T-helper 9 cell (primary cell): ENCODE measurements at places on chromosomes 16 and 17.
A peak's percentile ranks its signal among the peaks of the same experiment; 100 is the strongest.

DNA sequence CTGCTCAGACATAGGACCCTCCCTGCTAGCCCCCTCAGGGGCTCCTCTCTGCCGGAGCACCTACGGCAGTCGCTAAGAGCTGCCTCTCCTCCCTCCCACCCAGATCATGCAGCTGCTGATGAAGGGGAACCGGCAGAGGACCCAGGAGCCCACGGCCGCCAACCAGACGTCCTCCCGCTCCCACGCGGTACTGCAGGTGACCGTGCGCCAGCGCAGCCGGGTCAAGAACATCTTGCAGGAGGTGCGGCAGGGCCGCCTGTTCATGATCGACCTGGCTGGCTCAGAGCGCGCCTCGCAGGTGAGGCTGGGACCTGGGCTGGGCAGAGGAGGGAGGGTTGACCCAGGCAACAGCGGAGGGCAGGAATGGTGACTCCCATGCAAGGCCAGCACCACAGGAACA, 17.0 kb downstream of the BTBD17 start:
- no peak for DNase-seq

DNA sequence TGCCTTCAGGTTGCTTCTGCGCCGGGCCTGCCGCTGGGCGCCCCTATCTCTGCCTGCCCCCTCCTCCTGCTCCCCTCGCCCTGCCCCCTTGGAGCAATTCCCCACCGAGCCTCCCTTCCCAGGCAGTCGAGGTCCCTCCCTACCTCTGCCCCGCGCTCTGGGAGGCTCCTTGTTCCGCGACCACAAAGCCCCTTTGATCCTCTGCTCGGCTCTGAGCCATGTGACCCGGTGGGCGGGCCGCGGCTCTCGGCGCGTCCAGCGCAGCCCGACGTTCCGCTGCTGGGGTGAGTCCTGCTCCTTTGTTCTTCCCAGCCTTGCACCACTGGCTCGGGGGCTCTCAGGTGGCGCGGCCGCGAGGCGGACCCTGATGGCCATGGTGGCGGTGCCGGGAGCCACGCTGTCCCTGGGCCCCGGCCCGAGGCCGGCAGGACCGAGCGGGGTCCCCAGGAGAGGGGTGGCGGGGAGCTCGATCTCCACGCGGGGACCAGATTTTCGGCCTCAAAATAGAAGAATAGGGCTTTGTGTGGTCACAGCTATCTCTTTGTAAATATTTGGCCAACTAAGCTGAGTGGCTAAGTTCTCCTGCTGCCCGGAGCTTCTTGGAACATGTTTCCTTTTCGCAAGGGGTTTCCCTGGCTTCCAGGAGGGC, 310.6 kb downstream of the SEC14L1 start:
- peak; percentile 66 for DNase-seq

GRCh38 chr16:57479205-57479975, 6.9 kb downstream of the DOK4 start:
- DNase-seq: no peak

DNA sequence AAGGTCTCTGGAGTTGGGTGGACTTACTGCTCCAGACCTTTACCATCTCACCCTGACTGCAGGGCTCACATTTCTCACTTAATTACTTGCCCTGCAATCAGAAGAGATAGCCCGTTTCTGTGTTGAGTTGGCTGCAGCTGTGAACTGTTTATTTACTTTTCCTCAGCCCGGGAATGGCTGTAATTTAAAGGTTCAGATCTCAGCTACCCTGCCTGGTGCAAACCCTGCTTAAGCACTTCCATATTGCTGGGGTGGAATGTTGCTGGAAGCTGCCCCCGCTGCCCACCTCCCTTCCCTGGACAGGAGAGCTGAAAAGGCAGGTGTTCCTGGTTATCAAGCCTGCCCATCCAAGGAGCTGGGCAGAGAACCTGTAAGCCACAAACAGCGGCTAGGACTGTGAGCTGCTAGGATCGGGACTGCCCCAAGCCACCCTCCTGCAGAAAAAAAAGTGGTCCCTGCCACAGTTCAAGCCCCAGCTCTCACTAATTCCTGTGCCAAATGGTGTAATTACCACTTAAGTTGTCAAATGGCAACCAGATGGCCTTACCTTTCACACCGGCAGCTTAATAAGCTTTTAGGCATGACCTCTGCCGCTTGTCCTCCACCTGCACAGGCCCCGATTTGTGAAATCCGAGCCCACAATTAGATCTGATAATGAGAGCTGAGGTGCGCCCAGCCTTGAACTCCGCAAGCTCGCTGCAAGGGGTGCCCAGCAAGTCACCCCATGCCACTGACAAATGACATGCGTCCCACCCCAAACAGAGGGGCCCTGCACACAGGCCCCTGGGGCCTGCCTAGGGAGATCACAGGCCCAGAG, 269.8 kb downstream of the C16orf95 start:
- DNase-seq: no peak

DNA sequence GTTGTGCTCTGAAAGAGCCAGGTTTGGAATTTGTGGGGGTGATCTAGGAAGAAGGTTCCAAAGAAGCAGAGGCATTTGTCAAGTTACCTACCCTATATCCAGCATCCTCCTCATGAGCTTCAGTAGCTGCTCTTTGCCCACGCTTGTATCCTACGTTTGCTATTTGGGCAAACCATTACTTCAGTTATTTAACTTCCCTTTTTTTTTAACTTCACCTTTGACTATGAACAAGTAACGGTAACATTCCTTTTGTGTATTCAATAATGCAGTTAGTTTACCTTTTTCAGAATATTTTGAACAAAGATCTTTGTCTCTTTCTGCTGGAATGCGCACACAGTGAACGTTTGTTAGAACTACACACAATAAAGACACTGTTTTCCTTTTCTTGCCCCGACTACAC, 41.5 kb downstream of the CYB5B start:
- no peak for DNase-seq

GRCh38 chr16:3642397-3643094, 11.9 kb upstream of the DNASE1 start:
- no peak for DNase-seq

- DNase-seq: no peak
Observed at GRCh38 chr16:71855937-71856662, 10.3 kb downstream of the ATXN1L start.

GRCh38 chr16:57988929-57989328, 11.5 kb downstream of the ZNF319 start:
- no peak for DNase-seq

DNA sequence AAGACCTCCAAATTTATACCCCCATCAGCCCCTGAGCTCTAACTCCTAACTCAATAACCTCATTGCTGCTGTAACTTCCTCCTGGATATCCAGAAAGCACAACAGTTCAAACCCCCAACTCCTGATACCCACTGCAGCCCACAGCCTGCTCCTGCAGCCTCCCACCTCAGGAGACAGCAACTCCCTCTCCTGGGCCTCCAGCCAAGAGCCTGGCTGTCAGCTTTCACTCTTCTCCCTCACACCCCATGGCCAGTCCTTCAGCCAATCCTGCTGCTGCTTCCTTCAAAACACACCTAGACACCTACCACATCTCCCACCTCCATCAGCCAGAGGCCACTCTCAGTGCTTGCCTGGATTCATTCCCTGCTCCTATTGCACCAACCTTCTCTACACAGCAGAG, 5.4 kb downstream of the GINS2 start:
- no peak for DNase-seq

- DNase-seq: no peak
Observed at GRCh38 chr17:73534209-73534909, 109.9 kb downstream of the SDK2 start.

- no peak for DNase-seq
Observed at GRCh38 chr16:72740347-72740746, 307.6 kb downstream of the ZFHX3 start.

- DNase-seq: no peak
Observed at GRCh38 chr17:77326636-77327035, 185.9 kb downstream of the SEC14L1 start.

GRCh38 chr17:16878606-16879005, 93.3 kb downstream of the TNFRSF13B start:
- DNase-seq: no peak

DNA sequence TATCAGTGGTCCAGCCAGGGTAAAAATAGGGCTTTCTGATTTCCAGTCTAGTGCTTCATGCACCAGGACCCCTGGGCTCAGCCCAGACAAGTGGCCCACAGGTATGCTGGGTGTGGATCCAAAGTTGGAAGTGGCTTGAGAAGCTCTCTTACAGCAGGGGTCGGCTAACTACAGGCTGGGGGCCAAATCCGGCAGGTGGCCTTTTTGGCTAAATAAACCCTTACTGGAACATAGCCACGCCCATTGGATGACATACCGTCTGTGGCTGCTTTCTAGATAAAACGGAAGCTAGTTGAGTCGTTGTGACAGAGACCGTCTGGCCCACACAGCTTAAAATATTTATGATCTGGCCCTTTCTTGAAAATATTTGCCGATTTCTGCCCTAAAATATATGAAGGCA, 119.0 kb upstream of the CDC42EP4 start:
- no peak for DNase-seq
